ENCODE measurements at places on chromosomes 1 and 21.

DNA sequence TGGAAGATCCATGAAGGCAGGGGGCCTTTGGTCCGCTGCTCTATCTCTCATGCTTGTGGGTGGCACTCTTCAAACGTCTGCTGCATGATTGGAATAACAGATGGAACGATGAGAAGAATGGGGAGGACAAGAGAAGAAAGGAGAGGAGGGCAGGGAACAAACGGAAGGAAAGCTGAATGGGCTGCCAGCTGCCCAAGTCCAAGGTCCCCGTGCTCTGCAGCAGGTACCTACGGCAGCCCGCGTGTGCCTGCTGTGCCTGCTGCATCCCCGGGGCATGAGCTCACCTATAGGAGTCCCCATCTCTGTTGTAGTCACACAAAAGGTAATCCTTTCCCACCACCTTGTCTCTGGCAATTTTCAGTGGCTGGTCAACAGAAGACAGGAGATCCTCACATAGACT lies 73.1 kb downstream of the SLC66A1 start:
- DNase-seq: no peak

GRCh38 chr1:218711001-218711400 lies 365.9 kb downstream of the TGFB2 start:
- peak; percentile 71 for DNase-seq

GRCh38 chr1:5566924-5567323 lies 425.3 kb downstream of the NPHP4 start:
- no peak for DNase-seq

DNA sequence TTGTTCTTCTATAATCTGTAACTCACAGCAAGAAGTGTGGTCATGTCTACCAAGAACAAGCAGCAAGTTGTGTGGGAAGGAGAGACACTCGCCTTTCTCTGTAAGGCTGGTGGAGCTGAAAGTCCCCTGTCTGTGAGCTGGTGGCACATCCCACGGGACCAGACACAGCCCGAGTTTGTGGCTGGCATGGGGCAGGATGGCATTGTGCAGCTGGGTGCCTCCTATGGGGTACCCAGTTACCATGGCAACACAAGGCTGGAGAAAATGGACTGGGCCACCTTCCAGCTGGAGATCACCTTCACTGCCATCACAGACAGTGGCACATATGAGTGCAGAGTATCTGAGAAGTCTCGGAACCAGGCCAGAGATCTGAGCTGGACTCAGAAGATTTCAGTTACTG lies 15.5 kb downstream of the CD101 start:
- DNase-seq: no peak

- no peak for DNase-seq
Observed at GRCh38 chr21:29511096-29511495, 212.4 kb downstream of the BACH1 start.

DNA sequence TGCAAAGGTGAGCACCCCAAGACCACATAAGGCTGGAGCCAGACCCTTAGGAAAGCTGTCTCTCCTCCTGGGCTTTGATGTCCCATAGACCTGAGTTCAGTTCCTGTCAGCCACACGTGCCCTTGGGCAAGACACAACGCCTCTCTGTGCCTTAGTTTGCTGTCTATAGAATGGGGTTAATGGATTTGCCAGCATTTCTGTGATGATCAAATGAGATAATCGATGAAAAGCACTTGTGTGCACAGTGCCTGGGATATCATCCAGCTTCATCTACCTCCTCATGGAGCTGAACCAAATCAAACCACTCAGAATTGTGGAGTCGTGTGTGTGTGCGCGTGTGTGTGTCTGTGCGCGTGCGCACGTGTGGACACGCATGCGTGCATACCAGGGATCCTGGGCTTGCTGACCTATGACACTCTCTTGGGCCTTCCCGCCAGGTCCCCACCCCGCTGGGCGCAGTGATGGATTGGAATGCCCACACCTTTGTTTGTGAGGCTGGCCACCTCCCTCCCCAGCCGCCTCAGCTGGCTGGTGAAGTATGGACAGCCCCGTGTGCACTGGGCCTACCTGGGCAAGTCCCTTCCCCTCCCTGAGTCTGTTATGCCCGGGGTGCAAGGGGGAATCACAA lies 5.2 kb downstream of the TTC22 start:
- no peak for DNase-seq

DNA sequence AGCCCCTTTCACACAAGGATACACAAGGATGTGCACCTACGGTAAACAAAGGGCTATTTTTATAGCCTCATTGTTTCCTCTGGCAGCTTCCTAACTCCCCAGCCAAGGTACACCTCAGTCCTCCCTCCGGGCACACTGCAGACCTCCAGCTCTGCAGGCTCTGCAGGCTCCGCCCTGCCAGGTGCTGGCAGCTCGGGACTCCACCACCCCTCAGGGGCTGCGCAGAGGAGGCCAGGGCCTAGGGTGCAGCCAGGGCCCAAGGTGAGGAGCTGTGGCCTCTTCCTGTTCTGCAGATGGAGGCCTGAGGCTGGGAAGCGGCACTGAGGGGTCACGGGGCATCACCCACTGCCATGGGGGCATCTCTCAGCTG lies 19.8 kb upstream of the CLSTN1 start:
- no peak for DNase-seq

DNA sequence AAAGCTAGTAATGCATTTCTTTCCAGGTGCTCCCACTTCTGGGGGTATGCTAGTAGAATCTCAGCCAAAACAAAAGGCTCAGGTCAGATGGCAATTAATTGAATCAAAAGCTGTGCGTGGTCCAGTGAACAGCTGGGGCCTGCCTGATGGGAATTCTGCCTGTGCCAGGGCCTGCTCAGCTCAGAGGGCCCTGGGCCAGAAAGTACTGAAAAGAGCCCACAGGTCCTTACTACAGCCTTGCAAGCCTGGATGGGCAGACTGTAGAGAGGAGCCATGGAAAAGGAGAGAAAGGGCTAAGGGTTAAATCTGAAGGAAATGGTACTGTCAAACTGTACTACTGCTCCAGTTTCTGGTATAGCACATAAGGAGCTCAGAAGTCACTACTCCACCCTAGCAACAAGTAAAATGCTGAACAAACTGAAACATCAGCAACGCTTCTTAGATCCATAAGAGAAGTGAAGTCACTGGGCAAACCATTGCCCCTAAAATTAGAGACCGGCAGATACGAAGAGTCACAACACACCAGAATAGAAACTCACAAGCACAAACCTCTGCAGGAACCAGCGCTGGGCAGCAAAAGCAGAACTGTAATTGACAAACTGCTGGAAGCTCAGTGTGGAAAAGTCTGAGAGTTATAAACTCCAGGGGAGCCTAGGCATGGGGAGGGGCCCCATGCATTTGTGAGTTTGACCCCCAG lies 121.1 kb upstream of the SYT6 start:
- no peak for DNase-seq

DNA sequence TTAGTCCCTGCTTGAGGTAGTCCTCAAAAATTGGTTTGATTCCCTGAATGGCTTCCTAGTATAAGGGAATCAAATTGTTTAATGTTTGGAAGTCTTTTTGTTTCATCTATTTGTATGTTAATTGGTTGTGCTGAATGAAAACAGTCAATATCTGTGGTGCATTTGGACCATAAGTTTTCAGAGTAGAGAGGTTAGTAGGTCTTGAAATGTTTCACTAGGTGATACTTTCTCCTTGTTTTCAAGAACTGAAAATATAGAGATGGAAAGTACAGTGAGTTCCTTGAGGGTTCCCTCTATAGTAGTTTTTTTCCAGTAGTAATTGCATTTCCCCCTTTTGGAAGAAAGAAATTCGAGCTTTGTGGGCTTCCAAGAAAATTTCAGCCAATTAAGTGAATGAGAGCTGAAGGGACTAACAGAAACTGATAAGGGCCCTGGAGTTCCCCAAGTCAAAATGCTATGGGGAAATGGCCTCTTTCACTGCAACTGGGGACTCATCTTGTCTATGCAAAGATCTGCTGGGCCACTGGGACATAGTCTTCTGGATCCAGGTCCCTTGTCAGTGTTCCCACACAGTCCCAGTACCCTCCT lies 18.6 kb upstream of the CEP350 start:
- DNase-seq: no peak

DNA sequence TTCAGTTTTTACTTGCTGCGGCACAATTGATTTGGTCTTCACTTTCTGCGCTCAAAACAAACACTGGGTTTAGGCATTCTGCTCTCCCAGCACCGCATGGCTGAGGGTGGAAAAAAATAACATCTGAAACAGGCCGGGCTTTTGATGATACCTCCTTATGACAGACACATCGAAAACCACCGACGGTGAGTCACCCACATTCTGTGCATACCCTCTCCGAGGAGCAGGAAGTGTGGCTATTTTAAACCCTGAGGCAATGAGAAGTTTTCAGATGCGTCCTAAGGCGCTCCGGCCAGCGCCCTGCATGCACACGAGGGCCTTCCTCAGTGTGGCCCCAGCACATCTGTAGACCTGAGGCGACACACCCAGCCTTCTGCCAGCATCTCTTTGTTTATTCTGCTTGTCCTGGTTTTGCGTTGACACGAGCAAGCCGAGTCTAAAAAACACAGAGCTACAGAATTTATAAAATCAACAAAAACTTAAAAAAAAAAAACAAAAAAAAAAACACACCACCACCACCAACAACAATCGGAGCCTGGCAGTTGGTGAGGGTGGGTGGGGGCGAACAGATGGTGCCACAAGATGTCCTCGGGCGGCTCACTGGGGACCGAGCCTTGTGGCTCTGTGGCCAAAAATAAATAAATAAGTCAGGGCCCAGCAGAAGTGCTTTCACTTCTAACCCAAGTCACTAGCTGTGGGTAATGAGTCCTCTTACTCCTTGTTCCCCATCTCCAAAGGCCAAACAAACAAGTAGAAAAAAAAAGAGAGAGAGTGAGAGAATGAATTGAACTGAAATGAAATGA lies 162.6 kb upstream of the IRF2BP2 start:
- peak; percentile 98 for DNase-seq

DNA sequence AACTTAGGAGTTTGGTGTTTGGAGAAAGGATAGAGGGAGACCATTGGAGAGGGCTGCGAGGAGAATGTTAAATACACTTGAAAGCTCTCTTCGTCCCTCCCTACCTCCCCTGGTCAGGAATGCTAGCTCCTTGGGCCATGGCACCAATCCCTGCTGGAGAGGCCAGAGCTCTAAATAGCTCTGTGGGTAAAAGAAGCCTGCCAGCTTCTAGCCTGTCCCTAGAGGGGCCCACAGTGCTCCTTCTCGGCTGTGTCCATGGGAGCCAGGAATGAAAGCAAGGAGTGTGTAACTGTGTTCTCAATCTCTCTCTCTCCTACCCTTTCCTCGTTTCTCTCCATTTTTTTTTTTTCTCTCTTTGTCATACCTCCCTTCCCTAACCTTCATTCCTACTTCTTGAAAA lies at the start of gene CCDC190:
Gene CCDC190 (minus strand): TSS at position 75 of the 400 bp plus-strand sequence. CDS start 1,529 bp downstream, outside the sequence.
- no peak for DNase-seq

DNA sequence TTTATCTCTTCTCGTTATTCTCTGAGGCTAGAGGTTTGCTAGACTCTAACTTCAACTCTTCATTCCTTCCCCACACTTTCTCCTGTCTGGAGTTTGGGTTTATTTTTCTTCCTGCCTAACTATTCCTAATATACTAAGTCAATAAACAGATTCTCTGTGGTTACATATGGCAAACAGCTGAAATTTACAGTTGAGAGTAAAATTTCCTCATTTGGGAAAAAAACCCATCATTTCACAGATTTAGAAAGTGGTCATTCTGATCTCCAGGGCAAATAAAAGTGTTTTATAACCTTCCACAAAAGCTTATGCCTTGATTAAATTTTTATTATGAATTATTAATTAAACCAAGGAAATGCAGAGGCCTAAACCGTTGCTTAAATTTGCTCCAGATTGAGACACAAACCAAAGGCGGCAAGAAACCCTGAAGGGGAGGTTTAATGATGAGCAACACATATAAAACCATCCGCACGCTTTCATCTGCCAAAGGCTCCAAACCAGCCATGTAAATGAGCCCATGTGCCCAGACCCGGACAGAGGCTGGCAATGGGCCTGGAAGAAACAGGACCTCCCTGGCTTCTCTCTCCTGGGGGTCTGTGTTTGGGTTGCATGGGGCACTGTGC lies 201.7 kb upstream of the LMO4 start:
- DNase-seq: no peak

- peak; percentile 12 for DNase-seq
Observed at GRCh38 chr1:82515650-82516049, 714.9 kb downstream of the ADGRL2 start.

DNA sequence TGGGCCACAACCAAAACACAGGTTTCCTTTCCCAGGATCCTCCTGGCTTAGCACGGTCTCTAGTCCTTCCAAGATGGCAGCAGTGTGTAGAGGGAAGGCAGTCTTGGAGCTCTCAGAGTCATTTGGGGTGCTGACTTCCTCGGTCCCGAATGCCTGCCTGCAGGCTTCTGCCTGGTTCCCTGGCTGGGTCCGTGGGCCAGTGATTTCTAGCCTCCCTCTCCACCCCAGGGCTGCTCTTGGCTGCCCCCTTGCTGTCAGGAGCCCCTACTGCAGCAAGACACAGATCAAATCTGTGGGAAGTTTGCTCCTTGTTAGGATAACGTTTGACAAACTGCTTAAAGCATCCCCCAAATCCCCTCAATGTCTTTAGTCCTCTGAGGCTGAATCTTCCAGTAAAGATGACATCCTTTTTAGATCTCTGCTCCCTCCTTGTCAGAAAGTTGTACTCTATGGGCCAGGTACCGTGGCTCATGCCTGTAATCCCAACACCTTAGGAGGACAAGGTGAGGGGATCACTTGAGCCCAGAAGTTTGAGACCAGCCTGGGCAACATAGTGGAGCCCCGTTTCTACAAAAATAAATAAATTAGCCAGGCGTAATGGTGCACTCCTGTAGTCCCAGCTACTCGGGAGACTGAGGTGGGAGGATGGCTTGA lies 272.5 kb downstream of the RRAGC start:
- peak; percentile 14 for DNase-seq

GRCh38 chr1:193285641-193286040 lies 99.2 kb upstream of the B3GALT2 start:
- DNase-seq: no peak

GRCh38 chr21:21159253-21159899 lies 161.2 kb downstream of the NCAM2 start:
- no peak for DNase-seq

- no peak for DNase-seq
Observed at GRCh38 chr21:43894206-43894577, 29.2 kb downstream of the AGPAT3 start.

GRCh38 chr1:77739235-77739634 lies 20.4 kb downstream of the USP33 start:
- DNase-seq: no peak

DNA sequence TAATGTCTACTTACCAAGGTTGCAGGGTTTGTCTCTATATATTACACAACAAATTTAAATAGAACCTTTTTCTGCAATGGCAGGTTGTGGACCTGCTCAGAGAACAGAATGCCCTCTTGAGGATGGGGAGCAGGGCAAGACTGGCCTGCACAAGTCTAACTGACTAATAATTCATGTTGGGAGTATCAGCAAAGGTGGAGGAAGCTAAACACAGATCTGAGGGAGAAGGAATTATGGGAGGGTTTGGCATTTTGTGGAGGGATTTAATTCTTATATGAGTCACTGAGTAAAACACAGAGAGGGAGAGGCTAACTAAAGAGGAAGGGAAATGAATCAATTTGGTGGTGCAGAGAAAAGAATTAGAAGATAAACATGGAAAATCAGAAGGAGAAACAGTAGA lies 40.0 kb downstream of the CLDN17 start:
- DNase-seq: no peak
